Cardiac septum (tissue), 1 donor: ENCODE measurements at places on chromosomes 3 and 15. TPM values are rescaled to one million over a fixed set of nuclear protein-coding genes. Genes with fewer than 3 reads are reported as not detected.

DNA sequence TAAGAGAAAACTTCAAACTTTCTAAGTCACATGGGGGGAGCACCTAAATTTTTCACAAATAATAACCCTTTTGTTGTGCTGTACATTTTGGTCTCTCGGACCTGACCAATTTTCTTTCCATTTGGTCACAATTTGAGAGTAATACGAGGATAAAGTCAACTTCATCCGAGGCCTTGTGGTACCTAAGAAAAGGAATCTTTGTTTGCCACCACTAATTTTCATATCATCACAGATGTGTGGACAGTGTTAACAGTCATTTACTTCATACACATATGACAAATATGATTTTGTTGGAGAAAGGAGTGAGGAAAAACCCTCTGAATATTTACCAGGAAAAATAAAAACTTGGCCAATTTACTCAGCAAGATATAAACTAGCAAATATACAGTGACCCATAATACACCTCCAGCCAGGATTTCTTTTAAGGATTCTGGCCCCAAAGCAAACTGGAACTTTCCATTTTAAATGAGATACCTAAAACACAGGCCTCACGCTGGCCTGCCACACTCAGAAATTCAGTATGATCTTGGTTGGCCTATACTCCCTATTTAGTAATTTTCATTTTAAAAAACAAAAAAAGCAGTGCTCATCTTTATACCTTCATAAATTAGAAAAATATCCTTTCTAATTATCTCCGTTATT, 40.7 kb downstream of the VGLL4 start:
- DNase-seq, result no peak

DNA sequence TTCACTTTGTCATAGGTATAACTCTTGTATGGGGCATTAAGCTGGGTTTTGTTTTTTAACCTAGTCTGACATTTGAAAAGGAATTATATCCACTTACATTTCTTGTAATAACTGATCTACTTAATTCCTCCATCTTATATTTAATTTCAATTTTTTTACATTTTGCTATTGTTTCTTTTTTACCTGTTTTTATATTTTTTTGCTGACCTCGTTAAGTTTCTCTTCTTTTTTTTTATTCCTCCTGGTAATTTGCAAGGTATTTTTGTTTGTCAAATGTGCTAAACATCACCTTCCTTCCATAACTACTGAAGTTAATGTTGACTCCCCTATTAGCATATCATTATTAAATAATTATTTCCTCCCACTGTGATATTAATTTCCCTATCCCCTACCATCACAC, 87.7 kb upstream of the NR2F2 start:
- no peak for DNase-seq

DNA sequence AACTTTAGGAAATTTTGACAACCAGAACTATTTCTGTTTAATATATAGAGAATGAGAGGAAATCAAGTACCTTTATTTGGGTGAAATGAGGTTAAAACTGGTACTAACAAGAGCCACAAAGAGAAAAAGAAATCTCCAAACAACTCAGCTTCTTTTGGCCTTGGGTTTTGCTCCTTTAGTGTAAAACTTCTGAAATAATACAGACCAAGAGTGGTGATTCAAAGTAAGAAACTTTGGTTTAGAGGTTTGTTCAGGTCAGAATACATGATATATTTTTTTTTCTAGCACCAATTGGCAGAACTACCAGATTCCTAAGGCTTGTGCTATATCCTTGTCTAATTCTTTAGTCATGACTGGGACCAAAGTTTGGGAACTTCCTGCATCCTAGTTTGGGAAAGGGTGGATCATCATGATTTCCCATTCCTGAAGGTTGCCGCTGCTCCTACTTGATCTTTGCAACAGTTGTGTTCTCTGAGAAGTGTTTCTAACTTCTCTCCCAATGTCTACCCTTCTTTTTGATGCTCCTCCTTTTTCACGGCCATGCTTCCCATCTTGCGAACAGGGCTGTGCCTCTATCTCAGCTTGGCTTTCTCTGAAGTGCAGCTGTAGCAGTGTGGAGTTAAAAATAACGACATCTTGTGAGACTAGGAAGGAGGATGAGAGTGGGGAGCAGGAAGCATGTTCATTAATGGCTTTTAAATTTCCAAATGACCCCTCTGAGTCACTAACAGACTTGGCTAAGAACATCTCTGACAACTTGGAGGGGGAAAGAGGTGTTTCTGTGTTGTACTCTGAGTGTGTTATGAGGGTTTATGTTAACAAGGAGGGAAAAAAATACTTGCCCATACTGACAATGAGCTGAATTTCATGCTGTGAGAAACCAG, 87.7 kb downstream of the KCNAB1 start:
- DNase-seq, result no peak

DNA sequence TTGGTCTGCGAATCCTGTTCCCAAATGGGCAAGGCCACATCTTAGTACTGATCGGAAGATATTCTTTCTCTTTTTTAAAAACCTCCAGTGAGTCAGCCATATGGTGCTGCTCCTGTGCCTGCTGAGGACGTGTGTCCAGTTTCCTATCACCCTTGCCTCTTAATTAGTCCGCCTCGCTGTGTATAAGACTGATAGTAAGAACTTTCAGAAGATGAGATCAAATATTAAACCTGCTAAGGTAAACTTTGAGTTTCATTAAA, 612 bp downstream of the UBA5 start:
- DNase-seq, result no peak

DNA sequence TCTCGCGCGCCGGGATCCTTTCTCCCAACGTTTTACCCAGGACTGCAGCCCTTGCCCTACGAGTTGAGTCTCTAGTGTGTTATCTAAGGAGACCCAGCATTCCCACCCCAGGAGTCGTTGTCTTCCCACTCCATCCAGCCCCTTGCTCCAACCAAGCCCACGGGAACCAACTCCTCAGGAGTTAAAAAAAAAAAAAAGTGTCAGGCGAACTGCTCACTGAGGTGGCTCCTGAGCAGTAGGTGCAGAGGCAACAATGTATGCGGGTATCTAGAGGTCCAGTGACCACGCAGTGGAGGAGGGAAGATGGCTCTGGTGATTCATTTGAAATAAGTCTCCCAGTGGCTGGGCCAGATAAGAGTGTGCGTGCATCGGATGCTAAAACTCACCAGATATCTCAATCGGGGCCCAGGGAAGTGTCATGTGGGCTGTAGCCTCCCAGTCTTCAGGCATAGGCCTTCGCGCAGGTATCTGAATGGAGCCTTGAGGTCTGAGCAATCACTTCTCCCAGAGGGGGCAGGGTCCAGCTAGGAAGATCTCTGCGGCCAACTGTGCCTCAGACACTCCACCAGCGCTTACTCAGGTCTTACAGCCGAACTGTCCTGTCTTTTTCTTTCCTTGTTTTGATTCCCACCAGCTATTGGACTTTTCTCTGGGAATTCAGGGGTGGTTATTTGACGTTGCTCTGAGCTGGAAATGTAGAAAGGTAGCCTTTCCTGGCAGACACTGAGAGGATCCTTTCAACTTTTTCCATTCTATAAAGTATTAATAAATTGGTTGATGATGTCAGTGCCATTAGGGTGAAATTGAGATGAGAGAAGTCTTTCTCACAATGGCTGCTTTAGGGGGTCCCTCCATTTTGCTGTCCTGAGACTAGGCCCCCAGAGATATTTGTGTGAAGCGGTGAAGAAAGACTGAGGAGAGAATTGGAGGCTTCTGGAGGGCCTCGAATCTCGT, 21.0 kb downstream of the ZIC4 start:
- DNase-seq, result no peak

GRCh38 chr3:157871248-157871647, 235.0 kb downstream of the SHOX2 start:
- no peak for DNase-seq

GRCh38 chr3:64674591-64675076, 13.2 kb downstream of the ADAMTS9 start:
- DNase-seq, result no peak

DNA sequence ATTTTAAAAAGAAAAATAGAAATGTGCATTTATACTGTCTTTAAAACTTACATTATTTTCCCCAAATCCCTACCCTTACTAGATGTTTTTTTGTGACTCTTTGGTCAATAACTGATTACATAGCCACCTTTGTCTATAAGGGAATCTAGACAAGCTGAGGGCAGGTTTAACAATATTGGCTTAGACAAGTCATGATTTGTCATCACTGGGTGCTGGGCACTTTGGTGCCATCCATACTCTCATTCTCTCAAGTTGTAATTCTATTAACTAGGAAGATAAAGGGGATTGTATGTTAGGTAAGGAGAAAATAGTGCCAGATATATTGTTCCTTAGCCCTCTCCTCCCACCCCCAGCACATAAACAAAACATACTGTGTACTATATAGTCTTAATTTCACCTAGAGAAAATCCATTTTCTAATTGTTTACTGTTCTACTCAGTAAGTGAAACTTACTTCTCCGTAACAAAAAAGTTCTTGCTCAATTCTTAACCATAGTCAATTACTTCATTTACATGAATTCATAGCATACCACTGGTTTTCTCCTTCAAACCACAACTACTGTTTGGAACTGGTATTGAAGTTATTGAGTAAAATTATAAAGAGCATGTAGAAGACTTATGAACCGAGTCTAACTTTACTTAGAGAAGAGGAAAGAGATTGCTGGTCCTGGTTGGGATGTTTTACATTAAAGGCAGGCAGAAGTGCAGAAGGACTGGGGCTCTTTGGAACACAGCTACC, 877.1 kb downstream of the PDCD6IP start:
- no peak for DNase-seq

- no peak for DNase-seq
Observed at GRCh38 chr15:35746121-35746520, 200.2 kb upstream of the DPH6 start.

DNA sequence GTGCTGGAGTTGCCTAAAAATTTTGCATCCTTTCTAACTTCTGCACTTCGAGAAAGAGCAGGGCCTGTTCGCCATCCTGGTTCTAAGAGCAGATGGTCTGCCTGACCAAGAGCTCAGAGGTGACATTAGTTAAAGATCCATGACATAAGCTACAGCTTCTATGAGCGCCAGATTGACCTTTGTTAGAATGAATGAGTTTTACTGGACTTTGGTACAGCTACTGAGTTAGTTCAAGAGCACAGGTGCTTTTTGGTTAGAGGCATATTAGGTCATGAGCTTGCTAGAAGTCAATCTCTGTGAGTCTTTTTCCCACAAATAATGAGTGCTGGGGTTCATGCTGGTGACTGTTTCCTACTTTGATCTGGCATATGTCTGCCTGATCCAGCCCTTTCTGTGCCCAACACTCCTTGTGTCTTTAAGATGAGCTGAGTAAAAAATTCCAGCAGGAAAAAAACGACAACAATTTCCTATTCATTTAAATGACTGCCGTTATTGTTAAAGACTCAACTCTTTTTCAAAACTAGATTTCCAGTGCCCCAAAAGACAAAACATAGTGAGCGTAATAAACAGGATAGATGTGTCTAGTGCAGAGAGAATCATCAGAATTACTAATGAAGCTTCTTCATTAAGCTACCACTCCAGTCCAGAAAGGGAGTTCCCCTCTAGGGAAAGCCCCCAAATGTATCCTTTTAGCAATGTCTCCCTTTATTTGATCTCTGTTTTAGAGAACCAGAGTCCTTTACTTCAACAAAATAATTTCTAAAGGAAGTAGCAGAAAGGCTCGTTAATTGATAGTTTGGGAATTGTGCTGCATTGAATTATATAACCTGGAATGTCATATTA, 152.9 kb downstream of the SLCO3A1 start:
- no peak for DNase-seq

COL6A5 gene
- total RNA-seq, result not detected

LINGO1 gene
- total RNA-seq, result 3.0 TPM

DNASE1L3 gene
- 0.67 TPM for total RNA-seq

FSIP1 gene
- total RNA-seq, result 2.0 TPM

ADCY5 gene
- total RNA-seq, result 192 TPM

RETNLB gene
- not detected for total RNA-seq

SGO1 gene
- 0.38 TPM for total RNA-seq

ACP3 gene
- 0.78 TPM for total RNA-seq
